ENCODE measurements at places on chromosomes 1 and 21.
A peak's percentile ranks its signal among the peaks of the same experiment; 100 is the strongest.

DNA sequence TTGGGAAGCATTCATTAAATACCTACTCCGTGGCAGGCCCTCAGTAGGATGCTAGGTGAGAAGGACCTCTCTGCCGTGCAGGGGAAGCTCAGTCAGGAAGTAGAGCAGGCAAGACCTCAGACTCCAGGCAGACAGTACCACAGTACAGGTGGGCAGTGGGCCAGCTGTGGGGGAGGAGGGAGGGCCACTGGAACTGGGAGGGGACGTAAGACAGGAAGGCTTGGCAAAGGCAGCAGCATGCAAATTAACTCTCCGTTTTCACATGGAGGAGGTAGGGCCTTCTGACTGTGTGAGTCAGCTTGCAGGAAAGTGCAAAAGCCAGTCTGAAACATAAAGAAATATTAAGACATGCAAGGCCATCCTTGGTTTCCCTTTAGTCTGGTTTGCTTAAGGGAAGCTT, 157.7 kb downstream of the TRIM33 start:
- no peak for DNase-seq

GRCh38 chr1:232112076-232112475, 485.5 kb downstream of the DISC1 start:
- no peak for DNase-seq

DNA sequence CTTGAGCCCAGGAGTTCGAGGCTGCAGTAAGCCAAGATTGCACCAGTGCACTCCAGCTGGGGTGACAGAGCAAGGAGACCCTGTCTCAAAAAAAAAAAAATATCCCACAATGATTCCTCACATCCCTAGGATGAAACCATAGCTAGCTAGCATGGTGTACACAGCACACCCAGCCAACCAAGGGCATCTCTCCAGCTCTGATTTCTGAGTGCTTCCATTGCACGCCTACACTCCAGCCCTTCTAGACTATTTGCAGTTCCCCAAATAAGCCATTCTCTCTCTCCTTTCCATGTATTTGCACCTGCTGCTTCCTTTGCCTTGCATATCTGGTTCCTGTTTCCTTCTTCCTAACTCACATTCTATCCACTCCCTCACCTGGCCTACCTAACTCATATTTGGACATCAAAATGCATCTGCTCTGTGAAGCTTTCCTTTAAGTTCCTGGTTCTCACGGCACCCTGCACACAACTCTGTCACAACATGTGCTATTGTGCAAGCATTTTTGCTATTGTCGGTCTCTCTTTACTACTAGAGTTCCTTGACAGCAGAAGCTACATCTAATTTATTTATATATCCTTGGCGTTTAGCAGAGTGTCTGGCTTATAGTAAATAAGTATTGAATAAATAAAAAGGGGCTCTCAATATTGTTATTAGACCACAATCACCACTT, 2.4 kb upstream of the ELAPOR1 start:
- no peak for DNase-seq

DNA sequence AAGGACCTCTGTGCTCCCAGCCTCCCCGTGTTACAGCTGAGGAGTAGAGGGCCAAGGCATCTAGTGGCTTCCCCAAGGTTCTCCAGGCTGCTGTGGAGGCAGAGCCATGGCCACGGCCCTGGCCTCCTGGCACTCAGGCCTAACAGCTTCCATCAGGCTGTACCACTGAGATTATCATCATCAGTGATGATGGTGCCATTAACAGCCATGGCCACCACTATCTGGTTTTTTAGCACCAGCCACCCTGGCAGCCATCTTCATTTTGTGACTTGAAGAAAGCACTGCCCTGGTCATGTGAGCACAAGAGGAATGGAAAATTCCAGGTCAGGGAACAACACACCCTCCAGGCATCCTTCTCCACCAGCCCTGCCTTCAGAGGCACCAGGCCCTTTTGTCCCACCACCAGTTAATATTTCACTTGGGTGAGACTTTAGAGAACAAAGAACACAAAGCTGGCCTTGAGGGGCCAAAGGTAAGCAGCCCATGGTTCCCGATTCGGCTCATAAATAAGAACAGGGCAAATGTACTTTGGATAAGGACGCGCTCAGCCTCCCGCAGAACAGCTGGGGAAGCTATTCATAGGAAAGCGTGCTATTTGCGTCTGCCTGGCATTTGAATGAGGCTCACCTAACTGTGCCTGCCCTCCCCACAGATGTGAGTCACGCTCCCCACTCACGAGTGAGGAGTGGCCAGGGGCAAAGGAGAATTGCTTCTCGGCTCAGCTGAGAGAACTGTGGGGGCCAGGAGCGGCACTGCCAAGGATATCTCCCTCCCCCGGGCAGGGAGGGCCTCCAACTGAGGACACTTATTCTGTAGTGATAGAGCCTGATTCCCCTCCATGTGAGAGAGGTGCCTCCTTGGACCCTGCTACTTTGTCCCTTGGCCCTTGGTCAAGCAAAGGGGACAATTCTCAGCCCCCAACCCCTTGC, 95.6 kb downstream of the CD58 start:
- DNase-seq = no peak

GRCh38 chr1:57307392-57308170, 116.3 kb downstream of the DAB1 start:
- no peak for DNase-seq

GRCh38 chr1:191152776-191153175, 675.1 kb upstream of the BRINP3 start:
- DNase-seq = no peak

DNA sequence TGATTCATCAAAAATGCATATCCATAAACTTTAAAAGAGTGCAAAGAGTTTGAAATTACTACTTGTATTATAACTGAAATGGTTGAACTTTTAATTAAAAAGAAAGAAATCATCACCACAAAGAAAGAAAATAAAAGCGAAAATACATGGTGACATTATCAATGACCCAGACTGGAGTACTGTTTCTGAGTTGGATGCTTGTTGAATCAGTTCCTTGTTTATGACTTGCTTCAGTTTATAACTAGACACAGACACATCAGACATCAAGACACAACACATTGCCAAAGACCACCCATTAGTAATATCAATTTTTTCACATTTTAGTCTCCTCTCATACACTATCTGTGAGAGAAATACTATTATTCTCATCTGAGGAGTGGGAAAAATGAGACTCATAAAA, 293.0 kb downstream of the MRPL39 start:
- no peak for DNase-seq

DNA sequence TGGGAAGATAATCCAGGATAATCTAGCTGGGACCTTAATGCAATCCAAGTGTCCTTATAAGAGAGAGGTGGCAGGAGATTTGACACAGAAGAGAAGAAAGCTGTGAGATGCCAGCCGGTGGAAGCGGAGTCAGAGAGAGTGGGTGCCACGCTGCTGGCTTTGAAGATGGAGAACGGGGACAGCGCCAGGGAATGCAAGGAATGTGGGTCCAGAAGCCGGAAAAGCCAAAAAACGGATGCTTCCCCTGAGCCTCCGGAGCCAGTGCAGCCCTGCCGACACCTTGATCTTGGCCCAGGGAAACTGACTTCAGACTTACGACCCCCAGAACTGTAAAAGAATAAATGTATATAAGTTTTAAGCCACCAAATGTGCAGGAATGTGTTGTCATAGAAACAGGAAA, 152.6 kb downstream of the ZNF281 start:
- no peak for DNase-seq

DNA sequence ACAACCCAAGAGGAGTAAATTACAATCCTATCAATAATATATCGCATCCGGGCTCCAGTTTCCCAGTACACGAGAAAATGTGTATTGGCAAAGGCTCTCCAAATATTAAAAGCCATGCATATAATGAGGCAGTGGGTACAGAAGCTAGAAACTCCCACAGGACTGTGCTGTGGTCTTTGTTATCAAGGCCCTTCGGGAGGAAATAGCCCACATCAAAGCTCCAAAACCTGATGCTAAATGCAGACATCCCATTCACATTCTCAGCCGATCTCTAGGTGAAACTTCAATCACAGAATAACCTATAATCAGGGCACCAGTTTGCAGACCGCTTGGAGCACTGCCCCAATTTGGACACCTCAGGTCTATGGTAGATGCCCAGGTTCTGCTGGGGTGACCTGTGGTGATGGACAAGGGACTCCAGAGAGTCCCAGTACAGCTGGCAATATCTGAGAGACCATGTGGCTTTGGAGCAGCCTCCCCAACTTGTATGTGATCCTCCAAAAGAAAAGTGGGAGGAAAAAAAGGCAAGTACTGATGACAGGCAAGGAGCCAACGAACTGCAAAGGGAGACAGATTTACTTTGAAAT, 148.8 kb upstream of the CAMK1G start:
- DNase-seq = no peak

GRCh38 chr21:25867061-25867460, 132.3 kb downstream of the GABPA start:
- DNase-seq = no peak

DNA sequence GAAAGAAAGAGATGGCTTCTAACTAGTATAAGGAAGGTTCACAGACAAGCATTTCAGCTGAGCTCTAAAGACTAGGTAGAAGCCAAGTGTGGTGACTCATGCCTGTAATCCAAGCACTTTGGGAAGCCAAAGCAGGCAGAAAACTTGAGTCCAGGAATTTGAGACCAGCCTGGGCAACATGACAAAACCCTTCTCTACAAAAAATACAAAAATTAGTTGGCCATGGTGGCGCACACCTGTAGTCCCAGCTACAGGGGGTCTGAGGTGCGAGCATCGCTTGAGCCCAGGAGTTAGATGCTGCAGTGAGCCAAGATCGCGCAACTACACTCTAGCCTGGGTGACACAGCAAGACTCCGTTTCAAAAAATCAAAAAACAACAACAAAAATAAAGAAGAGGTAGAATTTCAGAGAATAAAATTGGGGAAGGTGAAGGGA, 27.8 kb downstream of the FBXO42 start:
- DNase-seq = no peak

GRCh38 chr1:74468982-74469603, 43.3 kb downstream of the LRRC53 start:
- peak; percentile 54 for DNase-seq

- no peak for DNase-seq
Measured at GRCh38 chr1:190147616-190148015, 330.0 kb downstream of the BRINP3 start.

DNA sequence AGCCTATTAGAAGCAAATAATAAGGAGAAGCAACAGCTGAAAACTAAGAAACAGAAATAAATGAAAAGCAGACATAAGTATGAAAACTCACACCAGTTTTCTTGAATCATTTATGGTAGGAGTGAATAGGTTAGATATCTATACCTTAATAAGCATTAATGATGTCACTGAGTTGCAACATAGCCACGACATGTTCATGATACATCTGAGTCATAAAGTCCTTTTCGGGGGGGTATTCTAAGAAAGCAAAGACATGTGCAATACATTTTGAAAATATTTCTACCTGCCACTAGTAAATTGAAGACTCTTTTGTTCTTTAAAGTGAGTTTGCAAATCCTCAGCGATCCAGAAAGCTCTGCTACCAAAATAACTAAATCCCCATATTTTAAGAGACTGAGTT, 7.2 kb downstream of the CD34 start:
- DNase-seq = no peak

GRCh38 chr1:248807067-248807737, 18.5 kb downstream of the SH3BP5L start:
- peak; percentile 58 for DNase-seq

DNA sequence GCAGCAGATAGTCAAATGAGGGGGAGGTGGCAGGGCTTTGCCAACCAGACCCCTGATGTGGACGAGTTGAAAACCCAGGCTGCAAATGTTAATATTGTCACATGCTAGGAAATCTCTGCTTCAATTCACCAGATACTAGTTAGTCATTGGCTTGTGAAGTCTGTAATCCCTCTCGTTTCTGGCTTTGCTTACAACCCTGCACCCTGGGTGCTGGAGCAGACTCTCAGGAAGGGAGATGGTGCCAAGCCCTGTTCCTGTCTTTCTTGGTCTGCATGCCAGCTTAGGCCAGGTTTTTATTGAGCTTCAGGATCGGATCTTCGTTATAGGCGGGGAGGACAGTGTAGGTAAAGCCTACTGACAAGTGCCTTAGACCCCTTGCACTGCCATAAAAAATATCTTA, 53.3 kb downstream of the MDM4 start:
- no peak for DNase-seq

DNA sequence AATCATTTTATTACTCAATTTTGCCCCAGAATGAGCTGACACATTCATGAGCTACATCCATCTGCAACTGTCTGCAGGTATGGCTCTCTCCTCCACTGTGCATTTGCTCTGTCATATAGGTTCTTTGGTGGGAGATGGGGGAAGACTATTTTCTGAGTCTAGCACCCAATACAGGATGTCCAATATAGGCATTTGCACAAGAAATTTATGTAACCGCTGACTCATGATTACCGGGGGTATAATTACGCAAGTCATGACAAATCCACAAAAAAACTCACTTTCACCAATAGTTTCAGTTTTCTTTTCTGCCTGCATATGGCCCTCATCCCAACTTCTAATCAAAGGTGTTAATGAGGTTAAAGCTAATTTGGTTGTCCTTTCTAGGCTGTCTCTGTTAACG, 17.5 kb upstream of the VSIG8 start:
- DNase-seq = no peak

DNA sequence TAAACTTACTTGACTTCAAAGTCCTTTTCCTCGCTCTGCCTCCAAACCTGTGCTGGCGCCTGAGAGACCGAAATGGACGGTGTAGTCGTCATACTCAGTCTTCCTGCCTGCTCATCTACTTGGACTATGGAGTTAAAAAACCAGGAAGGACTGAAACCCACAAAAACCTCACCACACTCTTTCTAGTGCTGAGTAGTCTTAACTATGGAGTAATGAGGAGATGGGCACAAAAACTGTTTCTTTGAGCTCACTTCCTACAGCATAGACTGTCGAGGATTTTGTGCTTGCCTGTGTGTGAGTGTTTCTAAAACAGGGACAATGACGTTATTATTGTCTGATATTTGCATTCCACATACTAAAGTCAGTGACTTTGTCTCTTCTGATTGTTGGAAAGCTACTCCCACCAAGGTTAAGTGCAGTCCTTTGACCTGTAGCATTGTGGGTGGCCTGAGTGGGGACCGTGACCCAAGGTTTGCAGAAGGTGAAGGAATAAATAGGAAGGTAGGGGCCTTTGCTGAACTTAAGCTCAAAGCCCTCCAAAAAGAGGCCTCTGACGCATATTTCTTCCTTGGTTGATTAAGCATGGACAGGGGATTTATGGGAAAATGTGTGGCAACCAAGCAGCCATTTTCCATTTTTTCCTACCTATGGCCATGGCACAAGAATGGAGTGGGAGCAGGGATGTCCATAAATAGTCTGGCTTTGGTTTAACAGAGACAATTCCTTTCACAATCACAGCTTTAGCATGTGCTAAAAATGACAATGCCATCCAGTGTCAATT, 109.6 kb downstream of the ZBTB18 start:
- no peak for DNase-seq

GRCh38 chr1:55196433-55197035, 18.6 kb downstream of the USP24 start:
- DNase-seq = no peak

- no peak for DNase-seq
Measured at GRCh38 chr1:172350856-172351255, 69.6 kb upstream of the C1orf105 start.

All from hippocampal formation (tissue), 2 donors.